ENCODE measurements at places on chromosomes 13 and 19.
A peak's percentile ranks its signal among the peaks of the same experiment; 100 is the strongest.

DNA sequence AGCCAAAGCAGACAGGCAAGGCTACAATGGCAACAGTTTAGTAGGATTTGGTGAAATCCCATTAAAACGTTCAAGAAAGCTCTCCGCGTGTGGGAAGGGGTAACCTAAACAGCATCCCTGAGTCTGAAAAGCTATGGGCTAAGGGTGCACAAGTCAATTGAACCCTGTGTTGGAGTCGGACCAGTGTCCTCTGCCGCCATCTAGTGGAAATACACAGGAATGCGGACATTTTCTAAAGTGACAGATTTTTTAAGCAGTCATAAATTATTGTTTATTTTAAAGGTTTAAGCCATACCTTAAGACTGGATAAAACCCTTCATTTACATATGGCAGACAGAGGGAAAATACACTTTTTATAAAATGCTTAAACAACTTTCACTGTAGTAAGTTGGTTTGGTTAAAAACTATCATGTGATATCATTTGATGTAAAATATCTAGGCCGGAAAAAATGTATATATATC, 26.5 kb upstream of the LSM14A start:
- DNase-seq = peak; percentile 49

- DNase-seq = no peak
Observed at GRCh38 chr19:41174297-41174928, 18.6 kb upstream of the CYP2S1 start.

GRCh38 chr13:43273362-43273761, 250.0 kb downstream of the DNAJC15 start:
- DNase-seq = no peak

GRCh38 chr13:103926118-103926517, 859.9 kb upstream of the SLC10A2 start:
- DNase-seq = no peak

DNA sequence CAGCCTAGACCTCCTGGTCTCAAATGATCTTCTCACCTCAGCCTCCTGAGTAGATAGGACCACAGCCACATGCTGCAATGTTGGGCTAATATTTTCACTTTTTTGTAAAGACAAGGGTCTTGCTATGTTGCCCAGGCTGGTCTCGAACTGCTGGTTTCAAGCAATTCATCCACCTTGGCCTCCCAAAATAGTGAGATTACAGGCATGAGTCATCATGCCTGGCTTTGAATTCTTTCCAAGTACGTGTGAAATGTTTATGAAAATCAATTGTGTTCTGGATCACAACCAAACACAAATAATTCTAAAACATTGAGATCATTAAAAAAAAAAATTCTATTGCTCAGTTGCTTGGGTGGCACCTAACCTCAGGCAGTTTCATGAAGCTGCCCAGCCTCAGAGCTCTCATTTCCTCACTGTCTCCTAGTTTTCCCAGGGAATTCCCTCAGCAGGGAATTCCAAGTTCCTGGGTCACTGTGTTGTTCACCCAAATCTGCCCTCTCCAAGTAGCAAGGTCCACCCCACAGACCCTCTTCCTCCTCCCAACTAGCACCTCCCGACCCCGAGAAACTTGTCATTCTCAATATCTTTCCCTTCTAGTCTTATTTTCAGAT, 44.8 kb downstream of the ING1 start:
- DNase-seq = no peak

DNA sequence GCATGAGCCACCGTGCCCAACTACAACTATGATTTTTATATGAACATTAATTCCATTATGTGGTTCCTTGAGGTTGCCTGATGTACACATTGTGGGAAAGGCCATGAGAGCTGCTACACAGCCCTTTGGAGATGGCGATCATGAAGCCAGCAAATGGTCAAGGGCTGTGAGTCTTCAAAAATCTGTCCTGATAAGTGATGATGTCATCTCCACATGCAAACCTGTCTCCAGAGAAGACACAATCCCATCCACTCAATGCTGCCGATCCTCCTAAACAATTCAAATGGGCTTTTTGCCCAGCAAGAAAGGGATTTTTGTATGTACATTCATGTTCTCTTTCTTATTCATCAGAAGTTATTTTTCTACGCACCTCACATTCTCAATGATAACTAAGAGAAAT, 17.6 kb downstream of the SIGLEC7 start:
- no peak for DNase-seq

GRCh38 chr19:28027116-28027515, 1185.8 kb downstream of the UQCRFS1 start:
- DNase-seq = no peak

GRCh38 chr13:66543780-66544179, 686.4 kb downstream of the PCDH9 start:
- DNase-seq = no peak

GRCh38 chr13:81686877-81687276, 1346.0 kb upstream of the SPRY2 start:
- DNase-seq = no peak

- no peak for DNase-seq
Observed at GRCh38 chr13:92259523-92259922, 861.1 kb downstream of the GPC5 start.

DNA sequence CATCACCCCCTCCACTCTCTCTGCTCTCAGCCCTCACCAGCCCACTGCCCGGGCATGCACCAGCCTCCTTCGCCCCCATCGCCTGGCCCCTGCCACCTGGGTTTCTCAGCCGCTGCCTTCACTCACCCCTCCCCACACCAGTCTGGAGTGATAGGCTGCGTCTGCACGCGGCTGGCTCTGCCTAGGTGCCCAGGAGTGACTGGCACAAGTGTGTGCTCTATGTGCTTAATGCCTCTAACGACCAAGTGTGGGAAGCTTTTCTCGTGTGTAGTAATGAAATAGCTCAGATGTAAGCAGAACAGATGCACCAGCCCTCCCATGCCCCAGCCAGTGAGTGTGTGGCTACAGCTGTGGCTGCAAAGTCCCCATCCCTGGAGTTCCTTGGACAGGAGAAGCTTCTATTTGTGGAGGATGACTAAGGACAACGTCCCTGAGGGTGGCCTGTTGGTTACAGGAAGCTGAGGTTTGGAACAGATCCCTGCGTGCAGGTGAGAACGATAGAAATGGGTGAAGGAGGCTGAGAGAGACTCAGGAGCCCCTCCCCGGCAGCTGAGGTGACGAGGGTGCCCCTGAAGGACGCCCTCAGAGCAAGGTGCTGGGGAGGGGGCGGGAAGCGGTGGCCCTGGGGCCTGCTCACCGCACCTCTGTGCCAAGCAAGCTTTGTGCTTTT, 35.6 kb downstream of the ATP11A start:
- no peak for DNase-seq

DNA sequence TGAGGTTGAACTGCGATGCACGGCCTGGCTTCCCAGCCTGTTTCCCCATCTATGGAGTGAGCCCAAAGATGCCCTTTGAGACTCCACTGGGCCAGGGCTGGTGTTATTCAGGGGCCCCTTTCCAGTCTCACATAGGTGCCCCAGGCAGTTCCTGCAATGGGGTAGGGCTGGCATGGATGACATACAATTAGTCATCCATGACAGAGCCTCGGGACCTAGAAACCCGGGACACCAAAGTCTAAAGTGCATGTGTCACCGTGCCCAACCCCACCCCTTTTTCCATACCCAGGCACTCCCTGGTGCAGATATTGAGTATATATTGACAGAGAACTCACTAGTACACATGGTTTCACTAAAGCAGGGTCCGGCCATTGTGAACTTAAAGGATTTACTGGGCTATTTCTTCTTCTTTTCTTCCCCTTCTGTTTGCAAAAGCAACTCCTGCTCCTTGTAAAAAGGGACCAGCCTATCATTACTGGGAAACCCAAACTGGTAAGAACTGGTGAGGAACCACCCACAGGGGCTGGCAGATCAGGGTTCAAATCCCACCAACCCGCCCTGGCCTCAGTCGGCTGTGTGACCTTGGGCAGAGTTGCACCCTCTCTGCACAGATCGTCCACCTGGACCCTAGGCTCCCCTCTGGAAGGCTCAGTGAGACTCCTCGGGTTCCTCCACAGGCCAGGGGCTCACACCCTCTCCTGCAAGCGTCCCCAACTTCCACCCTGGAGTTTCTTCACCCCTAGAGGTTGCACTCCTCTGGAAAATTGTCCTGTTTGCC, 2.7 kb downstream of the B3GNT3 start:
- DNase-seq = peak; percentile 72

DNA sequence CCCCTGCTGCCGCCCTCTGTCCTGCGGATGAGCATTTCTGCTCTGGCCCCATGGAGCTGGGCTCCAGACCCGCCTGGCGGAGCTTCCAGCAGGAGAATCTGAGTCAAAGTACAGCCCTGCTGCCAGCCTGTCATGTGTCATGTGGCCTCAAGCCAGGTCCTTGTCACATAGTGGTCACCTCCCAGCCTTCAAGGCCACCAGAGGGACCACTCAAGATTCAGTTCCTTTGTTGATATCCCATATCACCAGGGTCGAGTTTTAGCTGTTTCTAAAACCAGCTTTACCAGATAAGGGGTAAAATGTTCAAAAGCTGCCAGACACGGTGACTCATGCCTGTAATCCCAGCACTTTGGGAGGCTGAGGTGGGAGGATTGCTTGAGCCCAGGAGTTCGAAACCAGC, 13.4 kb downstream of the THOP1 start:
- no peak for DNase-seq

DNA sequence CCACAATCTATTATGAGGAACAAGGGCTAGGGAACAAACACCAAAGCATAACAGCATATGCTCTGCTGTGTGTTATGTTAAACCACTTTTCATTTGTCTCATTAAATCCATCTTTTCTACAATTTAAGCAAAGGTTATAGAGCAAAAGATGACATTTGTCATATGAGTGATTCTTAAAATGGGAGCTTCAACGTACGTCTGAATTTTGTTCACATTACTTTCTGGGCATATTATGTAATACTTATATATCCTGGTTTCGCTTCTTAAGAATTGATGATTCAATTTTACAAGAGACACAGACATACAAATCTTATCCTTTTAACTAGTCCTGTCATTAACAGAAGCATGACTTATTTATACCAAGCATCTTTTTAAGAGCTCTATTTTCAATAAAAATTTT, 3.3 kb upstream of the TPP2 start:
- DNase-seq = no peak

DNA sequence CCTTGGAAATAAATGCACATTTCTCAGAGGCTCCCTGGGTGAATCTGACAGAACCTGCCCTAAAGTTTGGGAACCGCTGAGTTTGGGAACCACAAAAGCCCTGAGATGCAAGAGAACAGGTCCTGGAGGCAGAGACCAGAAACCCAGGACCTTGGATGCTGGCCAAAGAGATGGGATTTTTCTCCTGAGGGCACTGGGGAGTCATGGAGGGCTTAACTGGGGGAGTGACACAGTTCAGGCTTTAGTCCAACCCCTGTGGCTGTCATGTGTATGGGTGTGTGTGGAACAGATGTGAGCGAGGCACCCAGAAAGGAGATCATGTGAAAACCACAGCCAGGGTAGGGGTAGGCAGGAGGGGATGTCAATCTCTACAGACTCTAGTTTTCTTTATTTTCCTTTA, 3.9 kb upstream of the NCCRP1 start:
- no peak for DNase-seq

DNA sequence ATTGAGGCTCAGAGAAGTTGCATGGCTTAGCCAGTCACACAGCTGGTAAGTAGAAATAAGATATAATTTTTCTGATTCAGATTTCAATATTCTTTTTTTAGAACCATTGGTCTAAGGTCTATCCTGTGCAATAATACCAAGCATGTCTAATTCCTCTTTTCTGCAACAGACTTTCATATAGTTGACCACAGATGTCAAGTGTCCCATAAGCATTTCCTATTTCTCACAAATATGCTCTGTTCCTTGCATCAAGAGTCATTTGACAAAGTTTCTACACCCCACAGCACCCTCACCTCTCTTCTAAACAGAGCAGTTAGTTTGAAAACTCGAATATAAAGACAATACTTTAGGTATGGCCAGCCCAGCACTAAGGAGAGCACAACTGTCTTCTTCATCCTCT, 26.8 kb upstream of the SACS start:
- DNase-seq = no peak

- no peak for DNase-seq
Observed at GRCh38 chr13:50396001-50396400, 380.8 kb downstream of the KCNRG start.

- DNase-seq = no peak
Observed at GRCh38 chr13:35703061-35703460, 226.6 kb upstream of the MAB21L1 start.

- no peak for DNase-seq
Observed at GRCh38 chr19:4537953-4538600, 1.8 kb downstream of the LRG1 start.

Data from stimulated activated CD4-positive, alpha-beta T cell treated with anti-CD3 and anti-CD28 coated beads, Interleukin-2, amount 100 ng/mL, for 24 hours (primary cell).